HCT116 (cell line): ENCODE measurements at places on chromosomes 4 and X. TPM values are rescaled to one million over a fixed set of nuclear protein-coding genes. Genes with fewer than 3 reads are reported as not detected.

DNA sequence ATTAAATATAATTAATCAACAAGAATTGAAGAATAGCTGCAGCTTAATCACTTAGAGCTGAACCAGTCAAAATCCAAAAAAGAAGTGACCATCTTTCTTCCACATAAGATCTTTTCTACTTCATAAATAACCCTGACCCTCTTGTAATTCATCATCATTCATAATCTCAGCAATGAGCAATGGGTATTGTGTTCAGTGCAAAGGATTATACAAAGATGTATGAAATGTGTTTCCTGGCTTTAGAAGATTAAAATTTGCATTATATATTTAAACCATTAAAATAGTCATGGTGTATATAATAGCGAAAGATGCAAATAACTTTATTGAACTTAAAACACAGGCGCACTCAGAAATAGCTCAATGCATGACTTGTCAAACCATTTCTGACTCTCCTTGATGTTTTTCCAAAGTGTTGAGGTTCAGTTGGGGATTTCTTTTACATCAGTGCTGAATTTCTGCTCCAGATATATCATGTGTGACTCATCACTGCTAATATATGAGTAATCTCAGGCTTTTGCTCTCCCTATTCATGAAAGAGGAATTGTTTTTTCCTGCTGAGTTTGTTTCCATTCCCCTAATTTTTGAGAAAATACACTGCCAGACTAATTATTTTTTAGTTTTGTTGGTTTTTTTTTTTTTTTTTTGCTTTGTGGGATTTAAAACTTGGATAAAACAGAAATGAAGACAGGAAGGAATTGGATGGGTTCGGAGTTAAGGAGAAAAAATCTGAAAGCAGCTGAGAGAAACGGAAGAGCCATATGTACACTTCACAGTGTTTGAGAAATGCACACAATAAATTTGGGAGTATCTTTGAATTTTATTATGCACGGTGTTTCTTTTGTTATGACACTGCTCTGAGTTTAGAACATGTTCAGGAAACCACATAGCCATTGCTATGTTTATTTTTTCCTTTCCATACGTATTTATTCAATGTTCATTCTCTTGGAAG lies 290.1 kb upstream of the PCDH7 start:
- no peak overlapping the region for H3K4me3 ChIP-seq
- DNase-seq: peak; percentile 38
- H3K4me1 ChIP-seq: no peaks in the 10 kb centered on the region
- no peaks in the 10 kb centered on the region for H3K36me3 ChIP-seq

GRCh38 chr4:48461000-48461399 lies 22.1 kb upstream of the SLC10A4 start:
- no peaks in the 10 kb centered on the region for H3K27me3 ChIP-seq
- no peaks in the 10 kb centered on the region for H3K4me1 ChIP-seq
- no peak overlapping the region for H3K4me3 ChIP-seq

DNA sequence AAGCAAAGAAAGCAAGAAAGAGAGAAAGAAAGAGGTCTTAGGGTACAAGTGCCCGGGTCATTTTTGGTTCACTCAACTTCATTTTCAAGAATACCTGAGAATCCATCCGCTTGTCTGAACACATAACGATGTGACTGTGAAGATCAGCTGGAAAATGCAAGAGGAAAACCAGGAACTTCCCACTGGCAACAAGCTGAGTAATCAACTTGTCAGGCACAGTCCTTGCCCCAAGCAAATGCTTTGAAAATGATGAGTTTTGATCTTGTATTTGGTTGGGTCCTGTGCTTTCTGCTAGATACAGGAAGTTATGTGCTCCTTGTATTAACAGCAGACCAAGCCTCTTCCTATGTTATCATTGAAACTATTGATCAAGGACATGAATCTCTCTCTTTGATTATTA lies 239.1 kb downstream of the ASMT start:
- no peak overlapping the region for H3K4me3 ChIP-seq
- DNase-seq: no peak
- no peaks in the 10 kb centered on the region for H3K4me1 ChIP-seq
- H3K27ac ChIP-seq: no peak overlapping the region
- no peaks in the 10 kb centered on the region for H3K27me3 ChIP-seq
- no peaks in the 10 kb centered on the region for H3K36me3 ChIP-seq

DNA sequence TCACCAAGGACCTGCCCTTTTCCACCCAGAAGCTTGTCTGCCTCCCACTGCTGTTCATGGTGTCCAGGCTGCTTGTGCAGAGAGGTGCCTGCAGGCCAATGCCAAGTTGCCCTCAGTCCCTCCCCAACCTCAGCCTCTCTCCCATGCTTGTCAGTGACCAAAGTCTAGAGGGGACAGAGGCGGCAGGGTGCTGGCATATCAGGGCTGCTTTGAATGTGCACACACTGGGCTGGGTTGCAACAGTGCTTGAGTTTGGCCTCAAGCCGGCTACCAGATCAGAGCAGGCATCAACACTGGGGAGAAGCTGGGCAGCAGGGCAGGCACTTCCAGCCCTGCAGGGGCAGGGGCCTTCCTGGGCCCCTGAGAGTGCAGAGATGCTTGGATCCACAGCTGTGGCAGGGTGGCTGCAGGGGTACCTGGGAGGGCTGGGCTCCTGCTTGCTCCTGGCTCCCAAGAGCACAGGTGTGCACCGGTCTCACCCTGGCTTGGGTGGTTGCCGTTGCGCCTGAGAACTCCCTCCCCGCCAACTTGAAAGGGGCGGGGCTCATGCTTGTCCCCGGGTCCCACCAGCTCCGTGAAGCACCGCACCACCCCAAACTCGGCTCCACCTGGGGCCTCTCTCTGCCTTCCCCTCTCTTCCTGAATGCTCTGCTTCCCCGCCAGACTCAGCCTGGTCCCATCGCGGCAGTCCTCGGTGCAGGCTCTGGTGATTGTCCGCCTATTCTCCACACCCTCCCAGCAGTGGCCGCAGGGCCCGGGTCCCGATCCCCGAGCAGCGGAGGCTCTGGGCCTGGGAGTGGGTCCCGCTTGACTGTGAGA lies 1681.9 kb upstream of the ADGRL3 start:
- H3K36me3 ChIP-seq: no peaks in the 10 kb centered on the region
- H3K27me3 ChIP-seq: no peaks in the 10 kb centered on the region
- H3K4me3 ChIP-seq: no peak overlapping the region
- no peak overlapping the region for H3K27ac ChIP-seq
- no peaks in the 10 kb centered on the region for H3K4me1 ChIP-seq

GRCh38 chr4:176268963-176269362 lies at the start of gene ASB5:
Gene ASB5, minus strand, starts transcription at chr4:176269222. Its CDS starts 114 bp downstream, at chr4:176269108.
- DNase-seq: no peak
- H3K36me3 ChIP-seq: no peaks in the 10 kb centered on the region
- H3K4me3 ChIP-seq: no peak within 1 kb of the TSS

- H3K27me3 ChIP-seq: no peaks in the 10 kb centered on the region
- DNase-seq: no peak
- H3K4me3 ChIP-seq: no peak overlapping the region
Measured at GRCh38 chr4:108779958-108780357, 17.1 kb upstream of the ETNPPL start.

DNA sequence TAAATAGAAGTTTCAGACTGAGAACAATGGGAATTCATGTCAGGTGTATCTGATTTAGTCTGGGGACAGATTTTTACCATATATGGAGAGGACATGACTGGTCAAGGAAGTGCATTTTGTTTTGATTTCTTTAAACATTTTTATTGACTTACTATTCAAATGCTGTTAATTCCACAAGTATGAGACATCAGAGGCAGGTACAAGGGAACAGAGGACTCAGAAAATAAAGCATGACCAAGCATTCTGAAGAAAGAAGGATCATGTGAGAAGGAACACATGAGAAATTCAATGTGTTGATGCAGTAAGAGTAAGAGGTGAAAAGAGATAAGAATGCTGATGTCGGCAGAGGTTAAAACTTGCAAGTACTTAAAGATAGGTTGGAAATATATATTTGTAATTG lies 1452.6 kb downstream of the PCDH7 start:
- no peaks in the 10 kb centered on the region for H3K4me1 ChIP-seq
- H3K4me3 ChIP-seq: no peak overlapping the region

DNA sequence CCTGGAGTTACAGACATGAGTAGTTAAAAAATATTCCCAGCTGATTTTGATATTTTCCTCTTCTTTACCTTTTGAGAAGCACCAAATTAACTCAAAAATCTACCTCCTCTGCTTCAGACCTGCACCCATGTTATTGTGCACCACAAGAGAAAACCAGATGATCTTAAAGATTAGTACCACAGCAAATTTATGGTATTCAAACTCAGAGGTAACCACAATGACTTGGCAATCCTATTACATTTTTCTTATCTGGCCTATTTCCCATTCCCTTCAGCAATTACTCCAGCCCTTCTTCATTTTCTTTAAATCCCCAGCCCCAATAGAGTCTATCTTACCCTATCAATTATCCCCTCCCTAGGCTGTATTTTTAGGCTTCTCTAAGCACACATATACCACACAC lies 535.1 kb downstream of the FAT4 start:
- H3K27me3 ChIP-seq: no peaks in the 10 kb centered on the region
- H3K27ac ChIP-seq: no peak overlapping the region
- H3K4me1 ChIP-seq: no peaks in the 10 kb centered on the region
- DNase-seq: no peak

DNA sequence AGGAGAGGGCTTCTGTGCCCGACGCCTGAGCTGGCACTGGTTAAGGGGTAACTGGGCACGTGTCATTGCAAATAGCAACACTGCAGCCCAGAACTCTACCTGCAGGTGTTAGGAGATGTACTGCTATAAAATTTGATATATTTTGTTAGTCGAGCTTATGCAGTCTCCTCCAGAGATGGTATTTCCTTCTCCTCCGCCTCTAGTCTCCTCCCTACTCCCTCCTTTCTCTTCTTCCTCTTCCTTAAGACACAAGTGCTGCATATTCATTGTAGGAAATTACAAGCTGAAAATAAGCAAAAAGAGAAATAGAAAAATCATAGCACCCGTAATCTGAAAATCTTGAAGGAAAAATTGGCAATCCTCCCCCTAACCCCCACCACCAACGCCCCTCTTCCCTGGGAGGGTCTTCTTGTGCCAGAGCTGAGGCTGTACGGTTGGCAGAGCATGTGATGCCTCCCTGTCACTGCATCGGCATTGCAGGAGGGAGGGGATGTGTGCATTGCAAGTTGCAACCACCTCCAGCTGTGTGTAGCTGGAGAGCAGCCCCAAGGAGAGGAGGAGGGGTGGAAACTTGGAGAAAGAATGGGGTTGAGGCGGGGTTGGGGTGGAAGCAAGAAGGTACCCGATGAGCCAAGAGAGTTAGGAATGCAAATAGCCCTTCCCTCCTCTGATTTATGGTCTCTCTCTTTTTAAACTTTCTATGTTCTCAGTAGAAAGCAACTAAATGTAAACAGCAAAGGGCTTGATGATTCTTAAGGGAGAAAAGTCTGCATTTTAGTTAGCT lies 48.3 kb upstream of the MND1 start:
- H3K4me3 ChIP-seq: no peak overlapping the region
- no peaks in the 10 kb centered on the region for H3K36me3 ChIP-seq
- DNase-seq: no peak

- no peak overlapping the region for H3K27ac ChIP-seq
- no peaks in the 10 kb centered on the region for H3K27me3 ChIP-seq
- H3K36me3 ChIP-seq: no peaks in the 10 kb centered on the region
- no peak for DNase-seq
- no peaks in the 10 kb centered on the region for H3K4me1 ChIP-seq
Measured at GRCh38 chr4:107155366-107155765, 119.3 kb upstream of the DKK2 start.

DNA sequence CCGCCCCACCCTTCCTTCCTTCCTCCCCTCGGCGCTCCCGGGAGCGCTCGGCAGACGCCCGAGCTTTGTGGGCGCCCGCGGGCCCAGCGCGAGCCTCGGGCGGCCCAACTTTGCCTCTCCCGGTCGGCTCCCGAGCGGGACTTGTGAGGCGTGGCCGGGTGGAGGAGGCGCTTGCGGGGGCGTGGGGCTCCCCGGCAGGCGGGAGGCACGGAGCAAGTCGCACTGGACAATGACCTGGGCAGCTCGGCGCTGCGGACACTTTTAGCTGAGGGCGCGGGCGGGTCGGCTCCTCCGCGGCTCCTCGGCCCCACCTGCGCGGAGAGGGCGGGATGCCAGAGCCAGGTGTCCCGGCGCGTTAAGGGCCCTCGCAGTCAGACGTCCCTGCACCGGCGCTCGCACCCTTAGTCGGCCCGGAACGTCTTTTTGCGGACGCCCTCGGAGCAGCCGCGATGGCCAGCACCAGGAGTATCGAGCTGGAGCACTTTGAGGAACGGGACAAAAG lies 385 bp downstream of the DCLK2 start:
- H3K4me3 ChIP-seq: peak overlapping the region; percentile 65
- H3K36me3 ChIP-seq: no peaks in the 10 kb centered on the region
- peak; percentile 6 for DNase-seq

DNA sequence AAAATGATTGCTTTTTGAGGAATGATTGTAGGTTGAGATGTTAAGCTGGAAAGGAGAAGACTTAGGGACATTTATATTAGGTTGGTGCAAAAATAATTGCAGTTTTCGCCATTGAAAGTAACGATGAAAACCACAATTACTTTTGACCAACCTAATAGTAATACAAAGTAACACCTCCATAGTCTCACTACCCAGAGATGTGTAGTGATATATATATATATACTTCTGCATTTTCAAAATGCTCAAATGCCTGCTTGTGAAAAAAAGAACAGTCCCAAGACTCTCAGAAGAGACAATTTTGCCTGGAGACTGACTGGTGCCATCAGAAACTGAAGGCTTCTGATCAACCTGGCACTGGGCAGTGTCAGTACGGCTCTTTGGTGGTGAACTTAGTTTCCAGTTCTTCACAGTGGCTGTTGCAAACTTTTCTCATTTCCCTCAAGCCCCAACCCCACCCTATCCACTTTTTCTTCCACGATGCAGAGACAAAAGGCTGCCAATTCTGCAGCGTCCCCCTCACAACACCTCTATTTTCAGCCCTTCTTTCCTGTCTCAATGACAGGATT lies 35.1 kb upstream of the TAPT1 start:
- no peak overlapping the region for H3K27ac ChIP-seq
- H3K27me3 ChIP-seq: no peaks in the 10 kb centered on the region
- no peak overlapping the region for H3K4me3 ChIP-seq
- no peaks in the 10 kb centered on the region for H3K4me1 ChIP-seq
- H3K36me3 ChIP-seq: no peaks in the 10 kb centered on the region

DNA sequence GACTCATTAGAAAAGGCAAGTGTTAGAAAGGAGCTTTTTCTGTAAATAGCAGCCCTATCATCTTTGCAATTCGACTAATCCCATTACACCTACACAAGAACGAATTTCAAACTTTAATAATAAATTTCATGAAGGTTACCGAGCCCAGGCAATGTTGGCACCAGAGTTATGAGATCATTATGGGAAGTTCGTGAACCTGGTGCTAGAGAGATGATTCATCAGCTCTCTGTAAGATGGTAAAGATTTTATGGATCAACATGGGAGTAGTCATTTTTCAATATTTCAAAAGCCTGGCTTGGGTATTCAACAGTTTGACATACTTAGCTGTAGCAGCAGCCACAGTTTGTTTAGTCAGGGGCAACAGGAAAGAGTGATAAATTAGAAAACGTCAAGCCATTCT lies 35.8 kb downstream of the AMELX start:
- H3K4me3 ChIP-seq: no peak overlapping the region
- DNase-seq: no peak
- H3K36me3 ChIP-seq: no peaks in the 10 kb centered on the region
- H3K27ac ChIP-seq: no peak overlapping the region
- no peaks in the 10 kb centered on the region for H3K27me3 ChIP-seq

C1QTNF7 gene
- total RNA-seq: not detected

NSG1 gene
- 0.12 TPM for total RNA-seq

ARR3 gene
- not detected for total RNA-seq

SMIM31 gene
- not detected for total RNA-seq

BBS12 gene
- 2.1 TPM for total RNA-seq

DSPP gene
- total RNA-seq: not detected
